ENCODE measurements at places on chromosomes 12 and 14. TPM values are rescaled to one million over a fixed set of nuclear protein-coding genes. Genes with fewer than 3 reads are reported as not detected.
A peak's percentile ranks its signal among the peaks of the same experiment; 100 is the strongest.

DNA sequence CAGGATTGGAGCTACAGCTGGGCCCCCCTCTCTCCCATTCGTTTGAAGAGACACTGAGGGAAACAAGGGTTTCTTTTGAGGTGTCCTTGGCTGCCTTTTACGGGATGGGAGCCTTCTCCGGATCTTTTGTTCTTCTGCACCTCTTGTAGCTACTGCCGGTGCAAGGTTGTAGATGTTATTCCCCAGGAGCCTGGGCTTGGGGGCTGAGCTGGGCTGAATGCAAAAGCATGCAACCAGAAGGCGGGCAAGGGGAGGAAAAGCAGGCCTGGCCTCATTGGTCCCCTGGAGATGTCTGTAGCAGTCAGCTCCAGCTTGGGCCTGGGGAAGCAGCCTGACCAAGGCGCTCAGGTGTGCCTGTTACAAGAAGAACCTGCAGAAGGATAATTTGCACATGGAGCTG lies 110.3 kb downstream of the GCH1 start:
- no peak for DNase-seq

Gene MDGA2
- not detected for total RNA-seq

Gene ATL1
- total RNA-seq = 10.7 TPM

DNA sequence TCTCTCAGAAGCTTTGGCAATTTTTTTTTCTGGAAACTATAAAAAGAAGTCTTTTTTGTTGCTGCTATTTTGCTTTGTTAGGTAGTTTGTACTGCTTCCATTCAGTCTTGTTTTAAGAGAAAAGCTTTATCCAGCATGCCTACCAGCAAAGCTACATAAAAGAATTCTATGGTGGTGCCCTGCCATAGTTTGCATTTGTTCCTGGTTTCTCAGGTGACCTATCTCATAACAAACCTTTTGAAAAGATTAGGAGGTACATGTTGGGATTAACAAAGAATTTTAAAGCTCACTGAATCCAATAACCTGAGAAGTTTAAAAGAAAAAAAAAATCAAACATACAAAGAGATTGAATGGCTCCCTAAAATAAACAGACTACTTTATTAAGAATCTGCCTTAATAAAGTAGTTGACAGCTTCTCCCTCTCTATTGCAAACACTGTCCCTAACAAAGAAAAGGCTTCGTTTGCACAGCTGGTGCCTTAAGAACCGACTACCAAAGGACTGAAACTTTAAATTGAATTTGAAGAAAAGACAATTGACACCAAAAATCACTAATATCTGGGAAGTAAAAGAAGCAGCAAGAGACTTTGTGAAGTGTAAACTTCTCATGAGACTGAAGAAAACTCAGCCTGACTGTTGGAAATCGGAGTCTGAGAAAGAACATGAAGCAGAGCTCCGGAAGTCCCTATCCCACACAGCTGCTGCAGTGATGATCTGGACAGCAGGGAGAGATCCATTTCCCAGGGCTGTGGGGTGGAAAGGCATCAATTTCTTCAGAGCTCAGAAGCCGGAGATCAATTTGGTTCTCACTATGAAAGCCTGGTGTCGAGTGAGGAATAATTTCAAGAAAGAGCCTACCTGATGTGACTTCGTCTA lies 102.7 kb upstream of the PLEKHA5 start:
- DNase-seq = no peak

DNA sequence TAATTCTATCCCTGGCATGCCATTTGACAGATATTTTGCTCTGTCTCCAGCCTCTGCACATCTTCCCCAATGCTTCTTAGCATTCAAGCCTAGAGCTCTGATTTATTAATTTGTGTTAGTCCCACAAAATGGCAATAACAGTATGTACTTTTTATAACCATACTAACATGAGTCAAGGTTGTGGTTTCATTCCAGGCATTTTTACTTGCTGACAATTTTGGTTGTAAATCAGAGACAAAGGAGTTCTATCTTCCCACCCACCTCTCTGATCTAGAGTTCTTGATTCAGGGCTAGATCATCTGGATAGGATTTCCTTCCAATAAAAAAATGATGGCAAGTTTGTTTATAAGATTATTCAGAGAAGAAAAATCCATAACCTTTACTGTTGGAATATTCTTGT lies 18.5 kb upstream of the CISTR start:
- peak; percentile 95 for DNase-seq
